ENCODE measurements at places on chromosomes 12 and 14. TPM values are rescaled to one million over a fixed set of nuclear protein-coding genes. Genes with fewer than 3 reads are reported as not detected.

The MDGA2 gene
- 6.1 TPM for total RNA-seq

The FITM1 gene
- total RNA-seq: 4.2 TPM

The SP1 gene
- total RNA-seq: 60.5 TPM

The C12orf76 gene
- total RNA-seq: 21.1 TPM

The SMIM41 gene
- 3.4 TPM for total RNA-seq

Measured in urinary bladder (tissue), 4 donors.